Left ventricle myocardium inferior (tissue), 1 donor: ENCODE measurements at places on chromosomes 6 and 20. TPM values are rescaled to one million over a fixed set of nuclear protein-coding genes. Genes with fewer than 3 reads are reported as not detected.
A peak's percentile ranks its signal among the peaks of the same experiment; 100 is the strongest.

Gene NRN1
- total RNA-seq = 8.8 TPM

Gene FAM83D
- total RNA-seq = 0.77 TPM

DNA sequence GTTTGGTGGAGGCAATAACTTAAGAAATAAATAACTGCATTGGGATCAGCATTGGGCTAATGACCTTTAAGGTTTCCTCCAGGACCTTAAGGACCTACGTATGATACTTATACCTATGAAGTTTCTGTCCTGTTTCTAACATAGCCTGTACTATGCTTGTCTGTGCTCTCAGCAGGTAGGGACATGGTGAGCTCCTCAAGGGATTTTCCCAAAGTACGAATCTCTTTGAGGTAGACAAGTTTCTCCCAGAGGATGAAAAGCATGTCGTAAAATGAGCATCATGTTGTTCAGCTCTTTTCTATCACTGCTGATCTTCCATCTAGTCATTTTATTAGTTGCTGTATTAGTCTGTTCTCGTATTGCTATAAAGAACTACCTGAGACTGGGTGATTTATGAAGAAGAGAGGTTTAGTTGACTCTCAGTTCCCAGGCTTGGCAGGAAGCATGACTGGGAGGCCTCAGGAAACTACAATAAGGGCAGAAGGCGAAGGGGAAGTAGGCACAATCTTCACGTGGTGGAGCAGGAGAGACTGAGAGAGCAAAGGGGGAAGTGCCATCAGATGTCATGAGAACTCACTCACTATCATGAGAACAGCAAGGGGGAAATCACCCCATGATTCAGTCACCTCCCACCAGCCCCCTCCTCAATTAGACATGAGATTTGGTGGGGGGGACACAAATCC lies 77.8 kb upstream of the TGM3 start:
- DNase-seq = no peak

DNA sequence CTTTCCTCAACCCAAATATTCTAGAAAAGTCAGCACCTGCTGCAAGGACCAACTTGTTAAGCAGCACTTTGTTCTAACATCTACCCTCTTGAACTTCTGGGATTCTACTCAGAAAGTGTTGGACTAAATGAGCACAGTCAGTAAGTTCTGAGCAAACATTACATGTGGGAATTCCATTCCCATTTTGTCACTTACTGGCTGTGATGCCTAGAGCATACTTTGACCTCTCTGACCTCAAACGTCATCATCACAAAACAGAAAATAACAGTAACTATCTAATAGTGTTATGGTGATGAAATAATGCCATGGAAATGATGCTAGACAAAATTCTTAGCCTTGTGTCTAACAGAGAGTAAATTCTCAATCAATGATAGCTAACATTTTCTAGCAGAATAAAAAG lies 829.4 kb downstream of the EPHA7 start:
- DNase-seq = no peak

DNA sequence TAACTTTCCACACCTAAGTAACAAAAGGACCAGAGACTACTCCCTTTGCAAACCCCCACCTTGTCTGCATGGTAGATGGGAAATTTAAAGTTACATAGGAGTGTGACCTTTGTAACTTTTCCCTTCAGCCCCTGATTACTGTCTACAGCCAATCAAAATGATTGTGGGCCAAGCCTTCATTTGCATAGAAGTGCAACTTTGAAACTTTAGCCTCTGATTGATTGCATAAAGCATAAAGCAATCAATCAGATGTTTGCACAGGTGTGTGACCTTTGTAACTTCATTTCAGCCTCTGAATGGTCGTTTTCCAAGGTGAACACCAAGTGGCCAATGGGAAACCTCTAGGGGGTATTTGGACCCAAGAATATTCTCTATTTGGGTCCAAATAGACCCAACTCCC lies 46.1 kb downstream of the PRKN start:
- DNase-seq = no peak

GRCh38 chr6:105601541-105602236 lies 198.8 kb upstream of the PREP start:
- DNase-seq = peak; percentile 69

DNA sequence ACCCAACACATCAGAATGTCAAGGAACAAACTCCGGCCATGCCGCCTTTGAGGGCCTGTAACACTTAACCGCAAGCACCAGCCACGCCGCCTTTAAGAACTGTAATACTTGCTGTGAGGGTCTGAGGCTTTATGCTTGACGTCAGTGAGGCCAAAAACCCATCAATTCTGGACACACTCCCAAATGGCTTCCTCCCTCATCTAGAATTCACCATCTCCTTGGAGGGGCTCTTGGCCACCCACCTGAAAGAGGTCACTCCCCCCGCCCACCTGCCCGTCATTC lies 10.4 kb upstream of the PXDC1 start:
- DNase-seq = no peak

DNA sequence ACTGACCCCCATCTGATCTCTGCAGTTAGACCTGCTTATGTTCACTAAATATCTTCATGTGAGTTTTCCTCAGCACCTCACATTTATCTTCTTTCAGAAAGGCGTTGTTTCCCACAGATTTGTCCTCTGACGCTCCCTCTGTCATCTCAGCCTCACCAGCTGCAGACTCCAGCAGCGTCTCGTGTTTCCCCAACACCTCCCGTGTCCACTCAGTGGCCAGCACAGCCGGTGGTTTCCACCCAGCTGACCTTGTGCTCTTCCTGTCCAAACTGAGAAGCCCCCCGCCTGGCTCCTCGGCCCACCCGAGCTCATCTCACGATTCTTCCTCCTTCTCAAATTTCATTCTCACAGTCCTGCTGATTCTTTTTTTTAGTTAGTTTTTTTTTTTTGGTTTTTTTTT lies 12.5 kb downstream of the ERMARD start:
- no peak for DNase-seq

- no peak for DNase-seq
Observed at GRCh38 chr6:56637640-56638039, 5.0 kb downstream of the DST start.
